Hematopoietic multipotent progenitor cell treated with erythropoietin and hydrocortisone succinate and interleukin-3 and kit ligand, for 6 days (in vitro differentiated cells): ENCODE measurements at places on chromosomes 5 and 9.

GRCh38 chr5:154708846-154709245 lies 46.3 kb upstream of the LARP1 start:
- no peak for DNase-seq

- no peak for DNase-seq
Measured at GRCh38 chr5:133459474-133460160, 152.7 kb downstream of the FSTL4 start.

GRCh38 chr5:78813906-78814530 lies 165.4 kb upstream of the LHFPL2 start:
- no peak for DNase-seq

GRCh38 chr9:128005923-128006322 lies 25.1 kb upstream of the EEIG1 start:
- DNase-seq: no peak

GRCh38 chr5:177103523-177104253 lies 17.0 kb downstream of the FGFR4 start:
- no peak for DNase-seq

GRCh38 chr9:121598965-121599871 lies 52.2 kb upstream of the DAB2IP start:
- DNase-seq: peak; percentile 9

- peak; percentile 79 for DNase-seq
Measured at GRCh38 chr9:104984121-104984520, 56.2 kb upstream of the ABCA1 start.

DNA sequence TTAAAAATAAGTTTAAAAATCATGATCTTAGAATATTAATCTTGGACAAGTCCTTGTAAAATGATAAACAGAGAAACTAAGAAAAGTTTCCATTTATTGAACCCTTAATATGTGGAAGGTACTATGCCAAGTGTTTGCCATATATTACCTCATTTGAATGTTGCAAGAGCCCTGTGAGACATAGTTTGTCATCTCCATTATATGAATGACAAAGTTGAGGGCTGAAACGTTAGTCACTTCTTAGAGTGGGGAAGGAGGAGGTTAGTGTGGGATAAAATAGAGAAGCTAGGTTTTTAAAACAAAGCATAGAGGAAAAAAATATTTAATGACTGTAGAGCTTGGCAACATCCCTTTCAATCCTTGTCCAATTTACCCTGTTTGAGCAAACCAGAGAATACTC lies 2.0 kb downstream of the TNC start:
- no peak for DNase-seq
